Retina (tissue), 1 donor: ENCODE measurements at places on chromosomes 11 and 22.

DNA sequence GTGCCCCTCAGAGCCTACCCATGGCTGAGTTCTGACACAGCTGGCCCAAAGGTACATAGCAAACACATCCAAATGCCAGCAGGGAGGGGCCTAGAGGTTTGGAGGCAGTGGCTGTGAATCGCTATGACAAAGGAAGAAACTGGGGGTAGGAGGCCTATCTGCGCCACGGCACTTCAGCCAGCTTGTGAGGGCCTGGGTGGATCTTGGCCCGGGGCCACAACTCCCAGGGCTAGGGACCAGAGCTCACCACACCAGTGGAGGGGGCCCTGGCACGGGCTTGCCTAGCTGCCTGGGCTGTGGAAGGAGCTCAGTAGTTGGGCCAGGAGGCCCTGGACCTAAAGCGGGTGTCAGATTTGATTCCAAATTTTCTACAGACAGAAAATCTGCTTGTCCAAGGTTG is 9.4 kb upstream of the NAP1L4 start:
- no peak for DNase-seq

- no peak for DNase-seq
Measured at GRCh38 chr11:107860688-107861087, 2.1 kb upstream of the SLC35F2 start.

GRCh38 chr22:48258811-48259210 is 1496.4 kb downstream of the TBC1D22A start:
- DNase-seq, result no peak

DNA sequence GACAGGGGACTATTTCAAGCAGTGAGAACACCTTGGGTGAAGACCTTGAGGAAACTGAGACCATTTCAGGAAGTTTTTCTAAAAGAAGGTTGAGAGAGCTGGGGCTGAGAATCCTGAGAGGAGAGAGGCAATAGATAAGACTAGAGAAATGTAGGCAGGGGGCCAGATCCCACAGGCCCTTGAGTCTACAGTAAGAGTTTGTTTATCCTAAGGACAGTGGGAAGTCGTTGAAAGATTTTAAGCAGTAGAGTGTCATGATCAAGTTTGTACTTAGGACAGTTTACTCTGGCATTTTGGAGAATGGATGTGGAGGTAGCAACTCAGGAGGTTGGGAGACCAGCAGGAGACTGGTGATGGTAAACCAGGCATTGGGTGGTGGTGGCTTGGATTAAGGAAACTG is 17.1 kb downstream of the HSD17B12 start:
- DNase-seq, result no peak

GRCh38 chr11:120577624-120578363 is 66.2 kb downstream of the GRIK4 start:
- DNase-seq, result no peak

DNA sequence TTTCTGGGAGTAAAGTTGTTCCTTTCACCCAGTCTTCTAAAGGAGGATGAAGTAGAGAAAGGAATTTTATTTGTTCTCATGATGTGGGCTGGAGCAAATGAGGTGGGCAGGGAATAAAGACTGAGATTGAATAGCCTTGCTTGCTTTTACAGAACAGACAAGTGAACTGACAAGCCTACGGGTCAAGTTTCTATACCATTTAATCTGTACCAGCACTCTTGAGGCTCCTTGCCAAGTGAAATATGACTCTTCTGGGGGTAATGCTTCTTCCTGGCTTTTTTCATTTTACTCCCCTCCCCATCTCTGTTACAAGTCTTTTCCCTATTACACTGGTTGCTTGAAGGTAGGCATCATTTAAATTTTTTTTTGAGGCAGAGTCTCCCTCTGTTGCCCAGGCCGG is 54.8 kb downstream of the CSTPP1 start:
- no peak for DNase-seq

- DNase-seq, result no peak
Measured at GRCh38 chr22:35354068-35354467, 26.8 kb upstream of the HMOX1 start.

DNA sequence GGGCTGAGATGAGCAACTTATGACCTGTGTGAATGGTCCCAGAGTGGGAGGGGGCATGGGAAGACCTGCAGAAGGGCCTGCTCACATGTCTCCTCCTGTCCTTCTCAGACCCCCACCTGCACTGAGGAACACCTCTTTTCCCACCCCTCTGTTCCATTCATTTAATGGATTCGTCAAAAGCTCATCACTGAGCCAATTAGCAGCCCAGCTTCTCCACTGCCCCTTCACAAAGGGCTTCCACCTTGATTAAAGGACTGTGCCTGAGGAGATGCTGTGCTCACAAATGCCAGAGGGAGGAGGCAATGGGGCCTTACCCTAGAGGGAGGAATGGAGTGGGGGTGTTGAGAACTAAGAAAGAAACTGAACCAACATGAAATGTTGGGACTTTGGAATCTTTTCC is 14.0 kb upstream of the CDON start:
- no peak for DNase-seq

- DNase-seq, result no peak
Measured at GRCh38 chr22:48434156-48434867, 1393.4 kb downstream of the BRD1 start.

DNA sequence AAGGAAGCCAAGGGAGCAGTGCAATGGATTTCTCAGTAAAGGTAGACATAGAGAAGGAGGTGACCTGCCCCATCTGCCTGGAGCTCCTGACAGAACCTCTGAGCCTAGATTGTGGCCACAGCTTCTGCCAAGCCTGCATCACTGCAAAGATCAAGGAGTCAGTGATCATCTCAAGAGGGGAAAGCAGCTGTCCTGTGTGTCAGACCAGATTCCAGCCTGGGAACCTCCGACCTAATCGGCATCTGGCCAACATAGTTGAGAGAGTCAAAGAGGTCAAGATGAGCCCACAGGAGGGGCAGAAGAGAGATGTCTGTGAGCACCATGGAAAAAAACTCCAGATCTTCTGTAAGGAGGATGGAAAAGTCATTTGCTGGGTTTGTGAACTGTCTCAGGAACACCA is 6.6 kb downstream of the TRIM22 start:
- DNase-seq, result no peak

DNA sequence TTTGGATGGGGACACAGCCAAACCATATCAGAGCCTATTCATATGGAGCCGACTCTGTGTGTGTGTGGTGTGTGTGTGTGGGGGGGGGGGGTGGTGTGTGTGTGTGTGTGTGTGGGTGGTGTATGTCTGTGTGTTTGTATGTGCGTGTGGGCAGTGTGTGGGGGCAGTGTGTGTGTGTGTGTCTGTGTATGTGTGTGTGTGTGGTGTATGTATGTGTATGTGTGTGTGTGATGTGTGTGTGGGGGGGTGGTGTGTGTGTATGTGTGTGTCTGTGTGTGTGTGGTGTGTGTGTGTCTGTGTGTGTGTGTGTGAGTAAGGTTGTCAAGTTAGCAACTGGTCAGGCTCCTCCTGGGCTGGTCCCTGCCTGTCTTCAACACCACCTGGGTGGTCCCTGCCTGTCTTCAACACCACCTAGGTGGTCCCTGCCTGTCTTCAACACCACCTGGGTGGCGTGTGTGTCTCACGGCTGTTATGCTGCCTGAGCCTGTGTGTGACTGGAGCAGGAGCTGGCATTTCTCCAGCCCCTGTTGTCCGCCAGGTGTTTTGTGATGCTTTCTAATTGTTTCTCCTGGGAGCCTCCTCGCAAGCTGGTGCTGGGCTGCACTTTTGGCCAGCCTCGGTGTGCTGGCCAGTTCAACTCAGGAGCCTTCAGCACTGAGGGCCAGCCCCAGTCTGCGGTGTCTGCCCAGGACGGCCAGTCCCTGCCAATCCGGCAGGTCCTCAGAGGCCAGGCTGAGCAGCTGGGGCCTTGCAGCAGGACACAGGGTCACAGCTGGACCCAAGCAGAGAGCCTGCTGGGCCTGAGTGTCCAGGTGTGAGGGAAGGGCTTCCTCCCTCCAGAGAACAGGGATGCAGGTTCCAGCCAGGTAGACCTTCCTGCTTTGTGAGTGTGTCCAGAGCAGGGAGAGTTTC is 21.5 kb upstream of the PVALB start:
- DNase-seq, result no peak

GRCh38 chr11:32178692-32179091 is 87.8 kb downstream of the RCN1 start:
- DNase-seq, result no peak

DNA sequence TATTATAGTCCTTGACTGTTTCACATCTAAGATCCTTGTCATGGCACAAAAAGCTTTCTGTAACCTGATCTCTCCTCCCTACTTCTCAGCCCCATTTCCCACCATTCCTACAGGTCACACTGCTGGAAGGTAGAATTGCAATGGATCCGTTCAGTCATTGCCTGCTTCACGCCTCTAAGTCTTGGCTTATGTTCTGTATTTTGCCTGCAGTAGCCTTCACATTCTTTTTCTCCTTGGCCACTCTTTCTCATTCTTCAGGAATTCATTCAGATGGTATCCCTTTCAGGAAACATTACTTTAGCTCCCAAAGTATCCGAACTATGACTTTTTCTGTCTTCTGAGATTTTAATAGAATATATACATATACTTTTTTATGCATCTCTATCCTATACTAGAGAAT is 731.5 kb downstream of the NTM start:
- no peak for DNase-seq

DNA sequence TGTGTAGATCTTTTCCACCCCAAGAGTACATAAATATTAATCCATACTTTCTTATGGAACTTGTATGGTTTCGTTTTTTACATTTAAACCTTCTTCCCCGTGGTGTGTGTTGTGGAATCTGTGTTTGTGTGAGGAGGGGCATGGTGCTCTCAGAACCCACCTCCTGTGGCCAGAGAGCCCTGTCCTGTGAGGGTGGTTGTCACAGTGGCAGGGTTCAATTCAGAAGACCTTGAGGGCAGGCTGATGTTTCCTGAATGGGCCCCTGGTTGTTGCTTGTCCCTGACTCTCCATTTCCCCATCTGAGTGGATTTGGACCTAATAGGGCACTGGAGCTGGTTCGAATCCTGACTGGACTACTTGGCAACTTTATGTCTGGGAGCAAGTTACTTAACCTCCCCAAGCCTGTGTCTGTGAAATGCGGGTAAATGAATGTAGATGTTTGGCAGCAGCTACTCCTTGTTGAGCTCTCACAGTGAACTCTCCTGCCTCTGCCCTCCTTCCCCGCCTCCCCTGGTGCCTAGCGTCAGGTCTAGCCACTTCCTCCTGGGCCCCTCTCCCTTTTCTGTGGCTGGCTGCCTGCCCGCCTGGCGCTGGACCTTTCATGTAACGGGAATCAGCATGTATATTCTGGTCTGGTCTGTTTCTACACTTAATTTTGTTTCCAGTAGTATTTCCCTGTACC is 7.3 kb downstream of the NEAT1 start:
- DNase-seq, result no peak

DNA sequence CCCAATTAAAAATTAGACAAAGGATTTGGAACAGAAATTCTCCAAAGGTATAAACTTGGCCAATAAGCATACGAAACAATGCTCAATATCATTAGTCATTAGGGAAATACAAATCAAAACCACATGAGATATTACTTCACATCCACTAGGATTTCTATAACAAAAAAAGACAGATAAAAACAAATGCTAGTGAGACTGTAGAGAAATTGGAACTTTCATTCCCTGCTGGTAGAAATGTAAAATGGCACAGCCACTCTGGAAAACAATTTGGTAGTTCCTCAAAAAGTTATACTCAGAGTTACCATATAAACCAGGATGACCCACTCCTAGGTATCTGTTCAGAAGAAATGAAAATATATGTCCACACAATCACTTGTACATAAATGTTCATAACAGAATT is 71.6 kb downstream of the RPL27A start:
- DNase-seq, result no peak

- no peak for DNase-seq
Measured at GRCh38 chr11:15062599-15062998, 10.8 kb upstream of the CALCB start.

DNA sequence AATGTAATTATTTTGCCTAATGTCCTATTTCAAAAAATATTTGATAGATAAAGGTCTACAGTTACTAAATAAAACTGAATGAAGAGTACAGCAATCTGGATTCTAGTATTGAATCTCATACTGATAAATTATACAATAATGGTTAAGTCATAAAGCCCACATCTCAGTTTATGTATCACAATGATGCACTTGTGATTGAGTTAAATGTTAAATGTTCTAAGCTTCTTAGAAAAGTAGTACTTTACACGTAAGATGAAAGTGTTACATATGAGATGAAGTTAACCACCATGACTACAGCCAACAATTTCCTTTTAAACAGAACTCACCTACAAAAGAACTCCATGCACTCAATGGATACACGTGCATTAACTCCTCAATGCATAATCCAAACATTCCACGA is 51.7 kb downstream of the PHF21A start:
- DNase-seq, result no peak

DNA sequence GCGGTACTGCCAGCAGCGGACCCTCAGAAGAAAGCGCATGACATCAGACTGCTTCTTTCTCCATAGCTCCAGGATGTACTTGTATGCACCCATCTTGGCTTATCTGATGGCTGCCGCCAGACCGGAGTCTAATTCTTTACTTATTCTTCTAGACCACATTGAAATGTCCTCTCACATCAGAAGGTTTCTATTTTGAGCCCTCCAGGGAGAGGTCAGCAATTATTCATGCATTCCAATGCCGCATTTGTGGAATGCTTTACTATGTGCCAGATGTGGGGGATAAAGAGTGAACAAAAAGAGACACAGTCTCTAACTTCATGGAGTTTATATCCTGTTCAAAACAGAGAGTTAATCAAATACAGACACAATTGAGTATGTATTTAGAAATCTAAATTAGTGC is 230.1 kb downstream of the MIAT start:
- DNase-seq, result no peak

- no peak for DNase-seq
Measured at GRCh38 chr11:79304599-79305212, 136.1 kb downstream of the TENM4 start.

DNA sequence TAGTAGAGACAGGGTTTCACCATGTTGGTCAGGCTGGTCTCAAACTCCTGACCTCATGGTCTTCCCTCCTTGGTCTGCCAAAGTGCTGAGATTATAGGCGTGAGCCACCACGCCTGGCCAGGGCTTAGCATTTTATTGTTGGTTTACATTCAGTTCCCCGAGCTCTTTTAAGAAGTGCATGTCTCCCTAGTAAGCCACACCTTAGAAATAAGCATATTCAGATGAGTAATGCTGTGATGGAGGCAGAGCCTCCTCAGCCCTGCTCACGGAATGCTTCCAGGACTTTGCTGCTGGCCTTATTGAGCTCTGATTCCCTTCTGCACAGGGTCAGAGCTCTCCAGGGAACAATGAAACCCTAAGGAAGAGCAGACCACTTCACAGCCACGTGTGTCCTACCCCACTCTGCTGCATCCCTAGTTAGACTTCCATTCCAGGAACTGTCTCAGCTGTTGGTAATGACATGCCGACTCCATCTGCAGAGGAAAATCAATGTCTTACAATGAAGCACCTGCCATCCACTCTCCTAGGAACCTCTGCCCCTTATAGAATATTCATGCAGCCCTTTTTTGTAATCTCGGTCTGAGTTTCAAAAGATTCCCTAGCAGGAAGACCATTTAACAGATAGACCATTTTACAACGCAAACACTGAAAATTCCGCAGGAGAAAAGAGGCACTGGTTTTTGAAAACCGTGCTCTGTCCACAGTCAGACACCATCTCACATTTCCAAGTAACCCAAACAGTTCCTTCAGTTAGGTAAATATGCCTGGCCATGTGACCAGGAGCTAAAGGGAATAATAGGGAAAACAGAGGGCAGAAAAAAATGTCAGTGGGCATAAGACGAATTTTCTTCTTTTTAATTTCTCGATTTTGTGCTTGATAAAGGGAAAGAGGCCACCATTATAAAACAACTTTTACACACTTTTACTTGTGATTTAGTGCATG is 1.7 kb upstream of the JAM3 start:
- DNase-seq, result peak; percentile 37
